ENCODE measurements at places on chromosomes 6 and 20.
A peak's percentile ranks its signal among the peaks of the same experiment; 100 is the strongest.

DNA sequence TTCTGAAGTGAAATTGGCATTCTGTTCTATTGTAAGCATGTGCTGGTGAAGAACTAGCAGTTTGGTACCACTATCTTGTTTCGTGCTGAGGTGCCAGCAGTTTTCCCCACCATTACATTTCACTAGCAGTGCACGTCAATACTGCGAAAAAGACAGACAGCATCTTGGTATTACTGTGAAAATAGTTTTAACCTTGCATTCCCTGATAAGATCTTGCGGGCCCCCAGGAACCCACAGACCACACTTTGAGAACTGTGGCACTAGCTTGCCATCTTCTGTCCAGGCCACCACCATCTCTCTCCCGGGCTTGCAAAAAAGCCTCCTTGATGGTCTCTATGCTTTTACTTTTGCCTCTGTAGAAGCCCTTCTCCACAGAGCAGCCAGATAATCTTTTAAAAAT lies 185.7 kb downstream of the BACH2 start:
- DNase-seq: no peak

DNA sequence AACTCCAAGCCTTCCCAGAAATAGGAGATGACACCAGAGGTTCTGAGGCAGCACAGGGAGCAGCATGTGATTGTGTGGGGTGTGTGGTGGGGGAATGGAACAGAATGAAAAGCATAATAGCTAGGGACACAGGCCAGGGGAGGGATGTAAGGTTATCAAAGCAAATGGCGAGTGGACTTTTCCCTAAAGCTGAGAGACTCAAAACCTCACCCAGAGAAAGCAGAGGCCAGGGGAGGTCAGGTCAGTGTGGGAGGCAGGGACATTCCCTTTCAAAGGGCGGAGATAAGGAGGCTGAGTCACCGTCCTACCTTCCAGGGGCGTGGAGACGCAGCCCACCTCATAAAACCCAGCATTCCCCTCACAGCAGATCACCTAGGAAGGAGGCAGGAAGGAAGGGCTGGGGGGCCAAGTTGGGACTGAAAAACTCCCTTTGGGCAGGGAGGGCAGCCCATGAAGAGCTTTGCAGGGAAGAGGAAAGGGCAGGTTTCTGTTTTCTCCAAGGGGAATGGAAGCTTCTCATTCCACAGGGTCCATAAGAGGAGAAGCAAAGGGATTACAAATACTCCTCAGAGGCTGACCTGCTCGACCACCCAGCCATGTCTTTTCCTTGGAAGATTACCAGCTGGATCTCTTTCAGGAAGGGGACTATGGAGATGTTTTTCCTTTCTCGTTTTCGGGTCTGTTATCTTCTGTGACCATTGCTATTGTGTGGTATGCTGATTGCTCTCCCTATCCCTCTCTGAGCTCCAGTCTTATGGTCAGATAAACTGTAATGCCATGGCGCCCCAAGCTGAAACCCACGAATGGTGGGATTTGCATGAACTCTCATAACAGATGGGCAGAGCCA lies 9.6 kb upstream of the LY6G5C start:
- DNase-seq: no peak

- DNase-seq: peak; percentile 9
Measured at GRCh38 chr6:139050770-139051313, 22.3 kb downstream of the ABRACL start.

- DNase-seq: no peak
Measured at GRCh38 chr6:114290864-114291263, 52.0 kb downstream of the HS3ST5 start.

GRCh38 chr6:31573239-31574105 lies 1.4 kb downstream of the LTA start:
- DNase-seq: no peak

DNA sequence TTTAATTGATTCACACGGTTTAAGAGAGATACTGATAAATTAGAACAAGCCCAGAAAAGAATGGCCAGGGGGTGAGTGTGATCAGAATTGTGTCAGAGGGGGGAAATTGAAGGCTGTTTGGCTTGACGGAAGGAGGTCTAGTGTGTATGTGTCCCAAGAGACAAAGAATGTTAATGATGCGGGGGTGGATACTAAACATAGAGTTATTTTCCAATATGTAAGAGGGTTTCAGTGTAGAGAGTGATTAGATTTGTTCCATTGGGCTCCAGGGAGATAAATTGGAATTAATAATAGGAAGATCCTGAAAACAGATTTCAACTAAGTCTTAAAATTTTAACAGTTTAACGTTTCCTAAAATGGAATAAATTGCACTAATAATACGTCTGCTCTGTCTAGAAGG lies 38.1 kb upstream of the UTRN start:
- DNase-seq: no peak

DNA sequence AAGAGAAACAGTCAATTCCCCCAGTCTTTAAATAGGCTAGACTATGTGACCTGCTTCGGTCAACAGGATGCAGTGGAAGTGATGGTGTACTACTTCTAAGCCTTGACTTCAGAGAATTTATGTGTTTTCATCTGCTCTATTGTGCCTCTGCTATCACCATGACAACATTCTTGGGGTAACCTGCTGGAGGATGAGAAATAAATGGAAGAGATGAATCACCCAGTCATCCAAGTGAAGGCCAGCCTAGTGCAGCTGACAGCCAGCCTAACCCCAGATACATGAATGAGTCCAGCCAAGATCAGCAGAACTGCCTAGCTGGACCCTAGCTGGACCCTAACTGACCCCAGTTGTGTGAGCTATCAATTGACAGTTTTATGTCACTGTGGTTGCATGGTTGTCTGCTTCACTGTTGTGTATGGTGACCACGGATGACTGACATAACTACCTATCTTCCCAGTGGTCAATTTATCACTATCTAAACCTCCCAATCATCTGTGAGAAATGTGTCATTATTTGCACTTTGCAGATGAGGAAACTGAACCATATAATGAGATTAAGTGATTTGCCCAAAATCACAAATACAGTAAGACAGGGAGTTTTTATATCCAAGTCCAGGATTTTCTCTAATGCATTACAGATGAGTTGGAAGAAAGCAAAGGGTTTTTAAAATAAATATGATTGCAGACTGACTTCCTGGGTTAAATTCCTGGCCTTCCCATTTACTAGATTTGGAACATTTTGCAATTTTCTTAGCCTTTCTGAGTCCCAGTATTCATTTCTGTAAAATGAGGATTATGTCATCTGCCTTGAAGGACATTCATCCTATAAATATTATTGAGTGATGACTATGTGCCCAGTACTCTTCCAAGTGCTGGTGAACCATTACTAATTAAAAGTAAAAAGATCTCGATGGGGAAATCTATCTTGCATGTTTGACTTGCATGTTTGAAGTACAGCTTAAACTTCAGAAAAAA lies 136.4 kb upstream of the PLCB4 start:
- no peak for DNase-seq

DNA sequence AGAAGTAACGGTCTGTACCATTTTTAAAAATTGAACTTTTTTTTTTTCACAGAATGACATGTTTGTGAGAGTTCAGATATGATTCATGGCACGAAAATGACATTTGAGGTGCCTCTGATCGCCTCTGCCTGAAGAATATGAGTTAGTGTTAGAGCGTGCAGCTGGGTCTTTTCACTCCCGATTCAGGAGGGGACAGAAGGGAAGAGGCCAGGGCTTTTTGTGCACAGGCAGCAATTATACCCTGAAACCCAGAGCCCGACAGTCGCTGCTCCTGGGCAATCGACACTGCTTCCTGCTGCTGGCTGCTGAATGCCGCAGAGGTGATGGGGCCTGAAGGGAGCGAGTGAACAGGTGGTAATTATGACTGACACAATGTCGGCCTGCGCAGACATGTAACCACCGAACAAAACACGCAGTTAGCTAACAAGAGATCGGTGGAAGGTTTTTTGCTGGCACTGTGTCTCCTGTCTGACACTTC lies 652.0 kb upstream of the NOX3 start:
- DNase-seq: peak; percentile 83

GRCh38 chr6:82178077-82178758 lies 69.3 kb downstream of the IBTK start:
- DNase-seq: peak; percentile 17

DNA sequence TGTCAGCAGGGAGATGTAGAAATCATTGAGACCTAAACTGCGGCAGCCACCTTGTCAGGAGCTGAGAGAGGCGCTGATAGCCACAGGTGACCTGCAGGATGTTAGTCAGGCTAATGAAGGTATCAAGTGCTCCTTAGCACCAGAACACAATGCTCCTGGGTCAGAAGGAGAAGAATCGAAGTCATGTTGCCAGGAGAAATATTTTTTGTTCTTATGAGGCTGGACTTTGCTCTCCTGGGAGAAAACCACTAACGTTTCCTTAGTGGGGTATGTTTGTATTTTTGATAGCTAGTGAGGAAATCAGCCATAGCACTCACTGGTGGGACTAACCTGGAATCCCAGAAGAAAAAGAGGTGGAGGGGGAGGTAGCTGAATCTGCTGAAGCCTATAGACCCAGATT lies 120.9 kb upstream of the LRFN2 start:
- DNase-seq: no peak

DNA sequence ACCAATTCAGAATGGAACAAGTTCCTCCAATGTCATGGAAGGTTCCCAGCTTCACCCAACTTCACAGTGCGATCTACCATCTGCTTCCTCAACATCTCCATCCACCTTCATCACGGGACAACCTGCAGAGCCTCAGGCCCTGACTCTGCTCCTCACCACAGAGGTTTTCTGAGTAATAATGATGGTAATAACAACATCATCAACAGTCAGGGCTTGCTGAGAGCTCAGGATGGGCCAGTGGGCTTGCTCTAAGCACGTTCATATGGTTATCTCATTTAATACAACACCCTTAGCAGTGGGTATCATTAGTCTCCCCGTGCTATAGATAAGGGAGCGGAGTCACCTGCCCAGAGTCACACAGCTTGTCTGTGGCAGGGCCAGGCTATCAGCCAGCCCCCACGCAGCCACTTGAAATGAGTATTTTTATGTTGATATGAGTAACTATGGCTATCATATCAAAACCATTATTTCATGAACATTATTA lies 38.6 kb downstream of the PREX1 start:
- no peak for DNase-seq

- no peak for DNase-seq
Measured at GRCh38 chr6:100289285-100289684, 175.4 kb downstream of the SIM1 start.

- no peak for DNase-seq
Measured at GRCh38 chr6:34057790-34058189, 88.1 kb downstream of the GRM4 start.

GRCh38 chr6:26053992-26054780 lies 33.0 kb upstream of the HFE start:
- DNase-seq: peak; percentile 50

- no peak for DNase-seq
Measured at GRCh38 chr6:163706500-163707087, 292.1 kb downstream of the QKI start.

- DNase-seq: no peak
Measured at GRCh38 chr6:118419448-118420394, 128.4 kb upstream of the PLN start.

GRCh38 chr6:160084198-160084776 lies 37.3 kb upstream of the SLC22A1 start:
- DNase-seq: no peak

DNA sequence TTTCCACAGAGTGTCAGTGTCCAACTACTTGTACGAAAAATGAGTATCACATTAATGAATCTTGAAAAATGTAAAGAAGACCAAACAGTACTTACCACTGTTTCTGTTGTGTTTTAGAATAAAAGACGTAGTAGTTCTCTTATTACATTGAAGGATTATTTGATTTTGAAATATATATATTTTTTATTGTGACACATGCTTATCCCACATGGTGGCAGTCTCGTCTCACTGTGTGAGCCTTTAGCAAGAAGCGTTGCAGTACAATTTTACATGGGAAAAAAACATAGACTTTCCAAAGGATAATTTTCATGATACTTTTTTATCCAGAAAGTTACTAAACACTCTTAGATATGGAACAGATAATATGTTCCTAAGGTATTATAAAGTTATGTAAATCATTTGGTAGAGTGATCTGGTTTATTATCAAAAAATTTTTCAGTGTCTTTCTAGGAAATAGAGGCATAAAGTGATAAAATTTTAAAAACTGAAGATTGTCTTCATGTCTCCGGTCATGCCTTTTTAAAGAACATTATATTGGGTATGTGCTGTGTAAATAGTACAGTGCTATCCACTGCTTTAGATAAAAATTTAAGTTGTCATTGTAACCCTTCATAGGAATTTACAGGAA lies 117.5 kb upstream of the SAMD5 start:
- peak; percentile 50 for DNase-seq

DNA sequence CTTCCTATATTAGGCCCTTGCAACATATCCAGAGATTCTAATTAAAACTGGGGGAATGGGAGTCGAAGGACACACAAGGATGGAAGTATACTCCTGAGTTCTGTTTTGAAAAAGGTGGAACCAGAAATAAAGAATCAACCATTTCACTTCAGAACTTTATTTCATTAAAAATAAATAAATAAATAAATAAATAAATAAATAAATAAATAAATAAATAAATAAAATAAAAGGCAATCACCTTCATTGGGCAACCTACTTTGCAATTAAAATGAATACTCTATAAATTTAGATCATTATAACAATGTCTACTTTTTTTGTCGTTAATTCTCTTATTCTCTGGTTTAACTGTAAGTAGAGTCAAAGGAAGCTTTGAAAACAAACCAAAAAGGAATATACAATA lies 25.6 kb downstream of the GPR63 start:
- no peak for DNase-seq

DNA sequence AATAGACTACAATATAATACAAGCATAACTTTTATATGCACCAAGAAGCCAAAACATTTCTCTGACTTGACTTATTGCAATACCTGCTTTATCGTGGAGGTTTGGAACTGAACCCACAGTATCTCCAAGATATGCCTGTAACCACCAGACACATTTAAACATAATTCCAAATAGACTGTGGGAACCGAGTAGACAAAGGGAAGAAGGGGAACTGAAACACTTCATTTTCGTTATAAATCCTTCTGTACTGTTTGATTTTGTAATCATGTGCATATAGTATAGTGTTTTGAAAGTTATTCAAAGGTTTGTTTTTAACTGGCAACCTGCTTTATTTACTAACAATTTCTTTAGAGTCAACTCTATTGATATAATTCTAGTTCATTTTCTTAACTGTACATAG lies 154.9 kb upstream of the BEND6 start:
- DNase-seq: no peak

- DNase-seq: no peak
Measured at GRCh38 chr20:60310560-60311349, 352.5 kb downstream of the CDH26 start.

DNA sequence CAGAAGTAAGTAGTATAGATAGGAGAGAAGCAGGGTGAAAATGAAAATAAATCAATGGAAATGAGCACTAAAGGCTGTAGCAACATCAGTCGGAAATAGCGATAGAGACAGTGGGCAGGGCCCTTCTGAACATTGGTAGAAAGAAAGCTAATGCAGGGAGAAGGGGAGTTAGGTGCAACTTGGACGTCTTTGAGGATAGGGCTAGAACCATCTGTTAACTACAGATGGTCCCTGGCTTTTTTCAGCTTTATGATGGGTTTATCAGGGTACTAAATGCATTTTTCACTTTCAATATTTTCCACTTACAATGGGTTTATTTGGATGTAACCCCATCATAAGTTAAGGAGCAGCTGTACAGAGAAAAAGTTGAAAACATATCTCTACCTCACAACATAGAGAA lies 72.8 kb upstream of the CNR1 start:
- no peak for DNase-seq

- no peak for DNase-seq
Measured at GRCh38 chr6:46024124-46024769, 8.6 kb upstream of the CLIC5 start.
